Stimulated activated CD8-positive, alpha-beta memory T cell treated with anti-CD3 and anti-CD28 coated beads, Interleukin-7, amount 100 ng/mL, for 1 hour (primary cell): ENCODE measurements at places on chromosomes 5 and 9.

GRCh38 chr9:121704281-121704680 lies 52.8 kb downstream of the DAB2IP start:
- DNase-seq = no peak

DNA sequence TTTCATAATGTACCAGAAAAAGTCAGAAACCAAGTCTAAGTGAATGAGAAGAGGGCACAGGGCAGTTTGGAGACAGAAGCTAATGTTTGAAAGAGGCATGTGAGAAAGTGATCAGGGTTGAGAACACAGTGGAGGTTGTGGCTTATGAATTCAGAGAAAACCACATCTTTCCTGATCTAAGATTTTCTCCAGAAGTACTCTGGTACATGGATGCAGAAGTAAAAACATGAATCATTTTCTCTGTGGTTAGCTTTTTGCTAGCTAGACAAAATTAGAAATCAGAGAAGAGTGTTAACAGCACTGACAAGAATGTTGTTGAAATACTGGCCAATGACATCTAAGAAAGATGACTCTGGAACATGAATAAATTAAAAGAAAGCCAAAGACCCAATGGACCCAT lies 541.1 kb downstream of the DNAH5 start:
- no peak for DNase-seq

DNA sequence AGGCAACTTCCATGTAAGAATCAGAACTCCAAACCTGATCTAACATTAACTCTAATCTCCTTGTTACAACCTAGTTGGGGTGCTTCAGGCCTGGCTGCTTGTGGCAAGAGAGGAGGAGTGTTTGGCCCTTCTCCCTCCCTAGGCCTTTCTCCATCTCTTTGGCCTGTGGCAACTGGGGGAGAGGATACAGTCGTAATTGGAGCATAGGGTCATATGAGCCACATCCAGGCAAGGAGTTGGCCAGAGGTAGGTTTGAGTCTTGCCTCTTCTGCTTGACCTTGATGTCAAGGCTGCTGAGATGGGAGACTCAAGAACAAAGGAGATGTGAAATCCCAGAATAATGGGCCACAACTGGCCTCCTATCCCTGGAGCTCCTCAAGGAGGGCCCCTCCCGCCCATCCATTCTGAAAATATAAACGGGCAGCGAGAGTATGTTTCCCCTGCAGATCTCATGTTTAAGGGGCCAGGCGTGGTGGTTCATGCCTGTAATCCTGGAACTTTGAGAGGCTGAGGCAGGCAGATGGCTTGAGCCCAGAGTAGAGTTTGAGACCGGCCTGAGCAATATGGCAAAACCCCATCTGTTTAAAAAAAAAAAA lies 59.3 kb upstream of the ANGPTL2 start:
- no peak for DNase-seq

- DNase-seq = no peak
These were observed 12.4 kb upstream of the TYRP1 start for GRCh38 chr9:12680757-12681156.

GRCh38 chr9:31418419-31418818 lies 966.0 kb upstream of the ACO1 start:
- DNase-seq = no peak

GRCh38 chr9:77290373-77290772 lies 113.0 kb downstream of the VPS13A start:
- DNase-seq = no peak
